ENCODE measurements at places on chromosomes 12 and 14. TPM values are rescaled to one million over a fixed set of nuclear protein-coding genes. Genes with fewer than 3 reads are reported as not detected.
A peak's percentile ranks its signal among the peaks of the same experiment; 100 is the strongest.

Gene GUCY2C
- total RNA-seq = 0.06 TPM

Gene PSMB5
- total RNA-seq = 20.6 TPM

Gene CBX5
- total RNA-seq = 43.8 TPM

Gene DPY19L2
- total RNA-seq = 3.9 TPM

Gene CD69
- total RNA-seq = 39.4 TPM

- no peaks in the 10 kb centered on the region for H3K36me3 ChIP-seq
- H3K27ac ChIP-seq = no peak overlapping the region
- DNase-seq = no peak
- H3K27me3 ChIP-seq = no peaks in the 10 kb centered on the region
Measured at GRCh38 chr12:126362493-126362892, 1297.3 kb downstream of the AACS start.

DNA sequence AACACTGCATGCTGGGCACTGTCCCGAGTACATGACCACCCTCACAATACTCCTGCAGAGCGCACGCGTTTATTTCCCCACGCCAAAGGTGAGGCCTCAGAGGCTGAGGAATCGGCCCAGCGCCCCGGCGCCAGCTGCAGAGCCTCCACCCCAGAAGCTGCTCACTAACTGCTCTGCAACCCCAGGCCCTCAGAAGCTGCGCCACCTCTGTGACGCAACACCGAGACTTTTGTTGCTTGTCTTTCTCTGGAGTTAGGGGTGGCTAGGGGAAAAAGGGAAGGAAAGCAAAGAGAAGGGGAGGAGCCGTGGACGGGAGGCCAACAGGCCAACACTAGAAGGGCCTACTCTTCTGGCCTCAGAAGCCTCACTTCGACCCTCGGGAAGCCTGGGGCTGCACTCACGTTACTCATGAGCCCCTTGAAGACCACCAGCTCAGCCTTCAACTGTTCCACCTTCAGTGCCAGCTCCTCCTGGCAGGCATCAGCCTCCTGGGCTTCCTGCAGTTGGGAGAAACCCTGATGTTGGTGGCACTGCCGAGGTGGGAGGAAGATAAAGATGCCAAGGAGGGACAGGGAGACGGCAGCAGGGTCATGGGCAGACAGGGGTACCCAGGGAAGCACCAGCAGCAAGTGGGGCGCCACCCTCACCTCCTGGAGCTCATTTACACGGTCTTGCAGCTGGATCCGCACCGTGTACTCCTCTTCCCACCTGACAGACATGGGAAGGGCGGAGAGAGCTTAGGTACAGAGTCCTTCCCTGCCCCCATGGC is 5.4 kb downstream of the IFFO1 start:
- H3K4me3 ChIP-seq = no peak overlapping the region
- DNase-seq = no peak
- peaks cover 17% of the 10 kb centered on the region for H3K4me1 ChIP-seq
- no peaks in the 10 kb centered on the region for H3K27me3 ChIP-seq
- peaks cover 8% of the 10 kb centered on the region for H3K36me3 ChIP-seq

DNA sequence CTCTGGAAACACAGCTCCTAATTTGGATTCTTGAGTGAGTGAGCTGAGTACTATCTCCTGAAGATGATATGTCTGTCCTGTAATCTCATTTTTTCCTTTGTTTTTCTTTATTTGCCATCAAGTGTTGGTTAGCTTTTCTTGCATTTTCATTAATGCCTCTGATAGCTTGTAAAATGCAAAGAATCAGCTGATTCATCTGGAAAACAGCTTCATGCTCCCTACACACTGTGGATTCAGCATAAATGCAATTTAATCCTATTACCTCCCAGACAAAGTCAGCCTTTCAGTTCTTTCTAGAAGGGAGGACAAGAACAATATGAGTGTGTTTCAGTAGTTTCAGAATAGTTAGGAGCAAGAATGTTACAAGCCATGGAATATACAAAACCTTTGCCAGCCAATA is 79.4 kb downstream of the DACT1 start:
- H3K36me3 ChIP-seq = no peaks in the 10 kb centered on the region
- no peaks in the 10 kb centered on the region for H3K27me3 ChIP-seq
- no peak overlapping the region for H3K27ac ChIP-seq
- H3K4me3 ChIP-seq = no peak overlapping the region

GRCh38 chr12:131171029-131171428 is 217.3 kb downstream of the ADGRD1 start:
- DNase-seq = no peak
- H3K4me1 ChIP-seq = no peaks in the 10 kb centered on the region
- peaks cover 17% of the 10 kb centered on the region for H3K27me3 ChIP-seq

- no peaks in the 10 kb centered on the region for H3K27me3 ChIP-seq
- DNase-seq = no peak
- H3K36me3 ChIP-seq = peaks cover 10% of the 10 kb centered on the region
- no peaks in the 10 kb centered on the region for H3K4me1 ChIP-seq
- peak overlapping the region; percentile 1 for H3K27ac ChIP-seq
Measured at GRCh38 chr14:61491224-61491623, 169.8 kb downstream of the PRKCH start.

- H3K36me3 ChIP-seq = no peaks in the 10 kb centered on the region
- no peak overlapping the region for H3K27ac ChIP-seq
- H3K4me1 ChIP-seq = peaks cover 13% of the 10 kb centered on the region
- no peak overlapping the region for H3K4me3 ChIP-seq
- no peak for DNase-seq
Measured at GRCh38 chr14:58398895-58399294, 3.2 kb downstream of the TOMM20L start.

- H3K27me3 ChIP-seq = no peaks in the 10 kb centered on the region
- DNase-seq = no peak
- H3K4me1 ChIP-seq = no peaks in the 10 kb centered on the region
- no peaks in the 10 kb centered on the region for H3K36me3 ChIP-seq
Measured at GRCh38 chr12:118749646-118750045, 231.7 kb upstream of the SRRM4 start.

DNA sequence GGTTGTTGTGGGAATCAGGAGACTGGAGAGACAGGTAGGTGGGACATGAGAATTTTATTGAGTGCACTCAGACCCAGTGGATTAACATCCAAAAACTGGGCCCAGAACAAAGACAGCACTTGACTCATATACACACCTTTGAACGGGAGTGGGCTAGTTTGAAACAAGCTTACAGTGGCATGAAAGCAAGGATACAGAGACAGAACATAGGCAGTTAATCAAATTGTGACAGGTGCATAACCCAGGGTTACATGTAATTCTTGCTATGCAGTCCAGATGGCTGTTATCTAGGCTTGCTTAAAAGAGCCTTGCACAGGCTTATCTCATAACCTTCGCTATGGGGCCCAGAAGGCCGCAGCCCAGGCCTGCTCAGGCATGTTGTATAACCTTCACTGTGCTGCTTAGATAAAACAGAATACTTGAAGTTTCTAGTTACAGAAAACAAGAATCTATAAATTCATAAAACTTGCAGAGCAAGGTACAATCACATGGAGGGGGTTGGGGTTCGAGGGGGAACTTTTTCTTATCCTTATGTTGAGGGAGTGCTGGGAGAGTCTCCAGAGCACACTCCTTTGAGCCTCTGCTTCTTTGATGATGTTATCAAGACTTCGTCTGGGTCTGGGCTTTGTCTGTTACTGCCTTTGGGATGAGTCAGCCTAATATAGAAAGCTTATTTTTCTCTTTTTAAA is 81.7 kb downstream of the TNFAIP2 start:
- H3K36me3 ChIP-seq = no peaks in the 10 kb centered on the region
- DNase-seq = no peak
- H3K27me3 ChIP-seq = peaks cover 11% of the 10 kb centered on the region
- no peaks in the 10 kb centered on the region for H3K4me1 ChIP-seq
- no peak overlapping the region for H3K4me3 ChIP-seq
- no peak overlapping the region for H3K27ac ChIP-seq

- no peaks in the 10 kb centered on the region for H3K36me3 ChIP-seq
- no peaks in the 10 kb centered on the region for H3K4me1 ChIP-seq
- no peak overlapping the region for H3K4me3 ChIP-seq
- DNase-seq = no peak
Measured at GRCh38 chr12:51838762-51839161, 9.8 kb downstream of the FIGNL2 start.

- H3K36me3 ChIP-seq = no peaks in the 10 kb centered on the region
- H3K4me1 ChIP-seq = peaks cover 50% of the 10 kb centered on the region
- no peak overlapping the region for H3K4me3 ChIP-seq
- H3K27me3 ChIP-seq = no peaks in the 10 kb centered on the region
- DNase-seq = no peak
Measured at GRCh38 chr12:4828176-4828575, 81.5 kb upstream of the KCNA1 start.

DNA sequence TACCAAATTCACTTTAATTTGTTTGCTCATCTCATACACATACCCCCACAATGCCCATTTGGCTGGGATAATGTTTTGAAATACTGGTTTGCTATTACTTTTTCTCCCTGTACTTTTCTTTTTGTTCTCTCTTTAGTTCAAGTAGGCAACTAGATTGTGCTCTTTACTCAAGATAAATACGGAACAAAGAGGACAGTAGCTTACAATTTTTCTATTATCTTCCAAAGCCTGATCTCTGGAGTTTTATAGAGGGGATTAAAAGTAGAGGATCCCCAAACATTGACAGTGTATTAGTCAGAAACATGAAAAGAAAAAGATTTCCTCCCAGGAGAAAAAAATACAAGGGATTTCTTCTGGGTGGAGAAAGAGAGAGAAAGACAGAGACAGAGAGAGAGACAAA is 102.1 kb upstream of the FSCB start:
- no peak overlapping the region for H3K27ac ChIP-seq
- no peaks in the 10 kb centered on the region for H3K4me1 ChIP-seq

GRCh38 chr14:33510063-33510481 is 440.8 kb downstream of the EGLN3 start:
- H3K27ac ChIP-seq = no peak overlapping the region
- no peak overlapping the region for H3K4me3 ChIP-seq
- DNase-seq = no peak
- H3K4me1 ChIP-seq = no peaks in the 10 kb centered on the region

DNA sequence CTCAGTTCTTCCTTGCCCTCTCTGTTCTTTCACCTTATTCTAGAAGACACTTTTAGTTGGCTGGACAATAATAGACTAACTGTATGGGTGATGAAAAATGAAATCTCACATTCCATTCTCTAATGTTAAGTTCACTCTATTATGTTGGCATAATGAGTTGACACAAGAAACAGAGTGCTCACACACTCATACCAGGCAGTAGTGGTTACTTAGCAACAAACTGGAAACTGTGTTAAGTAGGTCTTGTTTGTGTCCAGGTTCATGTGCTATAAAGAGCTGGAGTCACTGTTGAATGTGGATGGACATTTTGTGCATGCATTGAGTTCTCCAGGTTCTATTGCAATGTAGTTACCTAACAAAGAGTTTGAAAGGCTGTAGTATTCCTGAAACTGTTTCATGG is 16.9 kb upstream of the PPP4R4 start:
- H3K4me1 ChIP-seq = peaks cover 17% of the 10 kb centered on the region
- no peak overlapping the region for H3K4me3 ChIP-seq
- no peaks in the 10 kb centered on the region for H3K36me3 ChIP-seq
- no peak overlapping the region for H3K27ac ChIP-seq
- DNase-seq = no peak
- H3K27me3 ChIP-seq = peaks cover 7% of the 10 kb centered on the region

DNA sequence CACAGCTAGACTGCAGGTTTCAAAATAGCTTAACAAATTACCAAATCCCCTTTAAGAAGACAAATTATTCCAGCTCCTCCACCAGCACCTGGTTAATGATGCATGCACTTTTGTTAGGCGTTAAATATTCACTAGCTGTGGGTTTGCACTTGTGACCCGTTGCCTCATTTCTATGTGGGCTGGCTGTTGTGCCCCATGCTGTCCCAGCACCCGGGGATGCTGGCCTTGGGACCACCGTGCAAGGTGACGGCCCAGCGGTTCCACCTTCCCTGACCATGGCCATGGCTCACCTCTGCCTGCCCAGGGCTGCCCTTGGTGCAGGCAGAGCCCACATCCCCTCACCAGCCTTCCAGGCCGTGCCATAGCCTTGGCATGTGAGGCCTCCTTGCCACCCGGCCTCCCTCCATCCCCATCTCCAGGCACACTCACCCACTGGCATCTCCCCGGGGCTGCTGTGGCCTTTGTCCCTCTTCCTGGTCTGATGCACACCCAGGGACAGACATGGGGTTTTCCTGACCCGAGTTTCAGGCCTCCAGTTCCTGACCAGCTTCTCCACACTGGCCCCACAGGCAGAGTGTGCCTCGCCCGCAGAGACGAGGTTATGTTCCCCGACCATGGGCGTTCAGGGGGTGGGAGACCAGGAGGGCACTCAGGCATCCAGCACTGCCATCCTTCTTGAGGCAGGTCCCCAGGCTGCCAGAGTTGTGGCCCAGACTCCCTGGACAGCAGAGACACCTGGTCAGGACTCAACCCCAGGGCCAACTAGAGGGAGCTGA is 20.3 kb upstream of the C14orf180 start:
- H3K4me3 ChIP-seq = no peak overlapping the region
- peaks cover 52% of the 10 kb centered on the region for H3K27me3 ChIP-seq
- no peak overlapping the region for H3K27ac ChIP-seq

DNA sequence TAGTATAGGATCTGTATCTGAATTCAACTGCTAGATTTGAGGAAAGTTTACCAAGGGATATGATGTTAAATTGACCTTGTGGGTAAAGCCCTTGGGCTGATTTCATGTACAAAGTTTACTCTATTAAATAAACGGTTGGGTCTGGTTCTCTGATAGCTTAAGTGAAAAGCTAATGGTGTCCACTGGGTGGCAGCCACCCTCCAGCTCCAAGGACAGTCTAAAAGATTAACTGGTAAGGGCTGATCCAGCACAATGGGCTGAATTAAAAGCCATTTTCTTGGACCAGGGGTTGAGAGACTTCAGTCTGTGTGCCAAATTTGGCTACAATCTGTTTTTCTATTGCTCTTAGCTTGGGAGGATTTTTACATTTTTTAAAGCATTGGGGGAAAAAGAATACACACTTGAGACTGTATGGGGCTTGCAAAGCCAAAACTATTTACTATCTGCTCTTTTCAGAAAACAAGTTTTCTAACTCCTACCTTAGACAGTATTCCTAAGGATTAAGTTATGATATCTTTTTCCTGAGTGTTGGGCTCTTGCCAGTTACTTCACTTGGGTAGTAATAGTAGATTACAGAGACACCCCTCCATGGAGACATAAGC is 116.5 kb downstream of the GPHN start:
- no peak overlapping the region for H3K27ac ChIP-seq
- H3K36me3 ChIP-seq = no peaks in the 10 kb centered on the region
- DNase-seq = no peak
- H3K27me3 ChIP-seq = no peaks in the 10 kb centered on the region
- H3K4me1 ChIP-seq = no peaks in the 10 kb centered on the region
